Esophagus squamous epithelium (tissue), 5 donors: ENCODE measurements at places on chromosomes 2 and 18.

DNA sequence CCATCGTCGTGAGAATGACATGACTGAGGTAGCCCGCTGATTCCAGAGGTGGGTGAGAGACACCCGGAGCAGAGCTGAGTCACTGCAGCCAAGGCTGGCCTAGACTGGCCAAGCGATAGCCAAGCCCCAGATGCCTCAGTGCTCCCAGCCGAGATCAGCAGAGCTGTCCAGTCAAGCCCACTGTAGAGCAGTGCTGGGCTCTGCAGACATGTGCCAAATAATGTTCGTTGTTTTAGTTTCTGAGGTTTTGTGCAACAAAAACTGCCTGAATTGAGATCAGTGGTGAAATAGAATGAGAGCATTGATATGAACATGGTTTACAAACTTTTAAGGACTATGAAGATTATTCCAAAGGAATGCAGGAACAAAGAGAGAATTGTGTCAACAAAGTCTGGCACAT lies 42.1 kb downstream of the INSIG2 start:
- no peak for DNase-seq

DNA sequence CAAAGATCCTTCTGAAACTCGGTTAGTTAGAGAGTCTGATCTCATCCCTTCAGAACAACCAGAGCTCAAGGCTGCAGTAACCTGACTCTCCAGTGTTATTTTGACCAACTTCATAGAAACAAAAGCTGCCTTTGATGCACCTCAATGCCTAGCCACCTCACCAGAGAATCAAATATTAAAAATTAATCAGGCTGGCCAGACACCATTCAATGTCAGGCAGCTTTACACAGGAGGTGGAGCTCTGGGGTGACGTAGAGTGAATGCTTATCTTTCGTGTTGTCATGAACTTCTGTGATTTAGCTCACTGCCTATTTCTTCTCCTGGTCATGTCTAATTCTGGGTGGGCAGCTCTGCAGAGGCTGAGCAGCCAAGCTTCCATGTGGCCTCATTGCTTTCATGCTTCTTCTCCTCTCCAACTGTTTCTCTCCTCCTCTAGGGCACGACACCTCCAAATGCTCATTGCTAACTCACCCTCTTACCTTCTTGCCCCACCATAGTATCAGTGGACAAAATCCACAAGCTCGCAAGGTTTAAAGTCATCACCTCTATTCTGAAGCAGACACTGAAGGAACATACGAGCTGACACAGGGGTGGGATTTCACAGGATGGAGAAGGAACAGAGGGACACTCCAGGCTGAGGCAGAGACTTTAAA lies 39.4 kb downstream of the AAK1 start:
- no peak for DNase-seq

DNA sequence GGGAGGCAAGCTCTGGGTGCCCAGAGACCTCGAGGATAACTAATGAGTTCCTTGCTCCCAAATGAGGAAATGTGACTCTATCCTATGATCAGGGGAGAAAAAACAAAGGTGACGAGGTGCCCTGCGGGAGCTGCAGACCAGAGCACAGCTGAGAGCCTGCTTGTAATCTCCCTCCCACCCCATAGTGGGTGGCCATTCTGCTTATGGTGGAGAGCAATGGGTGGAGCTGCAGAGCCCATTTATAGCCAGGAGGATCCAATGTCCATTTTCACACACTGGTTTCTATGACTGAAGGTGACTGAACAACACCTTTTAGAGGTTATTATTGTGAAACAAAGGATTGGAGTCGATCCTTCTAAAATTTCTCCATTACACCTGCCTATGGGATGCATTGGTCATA lies 153.3 kb downstream of the COL6A3 start:
- no peak for DNase-seq

DNA sequence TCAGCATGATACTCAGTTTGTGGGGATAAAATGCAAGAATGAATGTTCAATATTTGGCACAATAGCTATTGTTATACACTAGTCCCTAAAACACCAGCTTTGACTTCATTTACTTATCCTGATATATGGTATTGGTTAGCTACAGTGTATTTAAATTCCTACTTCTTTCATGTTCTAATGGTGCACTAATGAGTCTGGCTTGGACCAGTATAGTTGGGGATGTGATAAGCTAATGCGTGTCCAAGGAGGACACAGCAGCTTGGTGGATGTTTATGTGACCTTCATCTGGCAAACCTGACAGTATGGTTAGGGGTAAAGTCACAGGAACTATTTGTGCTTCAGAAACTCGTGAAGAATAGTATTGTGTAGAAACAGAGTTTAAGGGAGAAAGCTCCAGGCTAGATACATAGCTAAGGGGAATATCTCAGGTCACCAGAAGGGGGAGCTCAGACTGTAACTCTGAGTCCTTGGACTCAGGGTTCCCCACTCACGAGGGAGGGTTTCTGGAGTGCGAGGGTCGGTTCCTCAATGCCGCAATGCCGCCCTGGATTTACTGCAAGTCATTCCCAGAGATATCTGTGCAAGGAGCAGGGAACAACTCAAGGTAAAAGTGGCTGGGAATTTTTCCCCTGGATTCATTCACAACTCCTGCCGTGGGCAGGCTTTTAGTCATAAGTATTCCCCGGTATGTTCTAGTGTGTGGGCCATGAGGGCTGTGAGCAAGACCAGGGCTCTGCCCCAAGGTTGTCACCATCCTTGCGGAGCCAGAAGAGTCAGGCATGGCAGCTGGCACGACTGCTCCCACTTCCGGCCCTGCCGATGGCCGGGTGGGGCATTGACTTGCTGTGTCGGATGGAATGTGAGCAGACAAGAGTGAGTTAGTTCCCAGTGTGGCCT lies 14.5 kb downstream of the IL1R2 start:
- DNase-seq: no peak

DNA sequence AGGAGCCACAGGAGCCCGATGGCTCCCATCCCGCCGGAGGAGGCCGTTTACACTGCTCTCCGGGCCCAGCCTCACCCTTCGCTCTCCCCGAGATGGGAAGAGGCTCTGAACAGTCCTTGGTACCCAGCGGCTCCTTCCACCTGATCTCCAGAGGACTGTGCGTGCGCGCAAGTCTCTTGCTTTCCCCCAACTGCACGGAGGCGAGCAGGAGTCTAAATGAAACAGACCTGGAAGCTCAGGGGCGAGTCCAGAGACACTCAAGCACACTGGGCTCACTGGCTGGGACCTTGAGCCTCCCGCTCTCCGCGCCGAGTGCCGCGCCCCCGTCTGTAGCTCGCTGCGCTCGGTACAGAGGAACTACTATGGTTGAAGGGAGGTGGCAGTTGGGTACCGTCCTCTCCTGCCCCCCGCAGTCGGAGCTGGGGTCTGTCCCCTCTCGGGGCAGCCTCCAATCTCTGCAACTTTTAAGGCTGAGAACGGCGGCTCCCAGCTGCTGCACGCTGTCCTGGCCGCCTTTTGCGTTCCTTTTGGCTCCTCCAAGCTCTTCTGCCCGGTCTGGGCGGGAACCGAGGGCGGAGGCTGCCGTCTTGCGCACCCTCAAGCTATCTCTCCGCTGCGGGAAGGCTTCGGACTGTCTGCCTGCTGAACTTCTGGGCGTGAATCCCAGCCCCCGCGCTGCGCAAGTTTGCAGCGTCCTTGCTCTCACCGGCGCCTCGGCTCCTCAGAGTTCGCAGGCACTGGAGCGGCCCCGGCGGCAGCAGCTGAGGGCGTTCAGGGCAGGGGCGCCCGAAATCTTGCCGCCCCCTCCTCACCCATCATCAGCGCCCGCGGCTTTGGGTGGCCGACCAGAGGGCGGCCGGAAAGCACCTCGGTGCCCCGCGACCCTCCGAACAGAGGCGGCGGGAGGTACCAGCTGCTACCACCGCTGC lies 491 bp downstream of the ALK start:
- no peak for DNase-seq

DNA sequence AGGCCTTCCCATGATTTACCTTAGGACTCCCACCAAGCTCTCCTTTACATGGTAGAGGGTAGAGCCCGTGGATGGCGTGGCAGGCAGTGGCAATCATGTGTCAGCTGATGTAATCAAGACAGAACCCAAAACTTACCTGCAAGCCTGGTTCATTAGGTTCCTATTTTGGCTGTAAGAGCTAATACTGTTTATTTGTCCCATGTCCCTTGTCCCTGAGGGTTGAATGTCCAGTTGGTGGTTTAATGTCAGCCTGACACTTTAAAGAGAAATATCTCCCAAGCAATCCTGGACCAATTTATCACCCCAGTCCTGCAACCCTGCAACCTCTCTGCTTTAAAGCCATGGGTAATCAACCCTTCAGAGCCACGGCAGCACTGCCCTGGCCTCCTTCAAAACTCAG lies 6.0 kb upstream of the FABP1 start:
- no peak for DNase-seq

DNA sequence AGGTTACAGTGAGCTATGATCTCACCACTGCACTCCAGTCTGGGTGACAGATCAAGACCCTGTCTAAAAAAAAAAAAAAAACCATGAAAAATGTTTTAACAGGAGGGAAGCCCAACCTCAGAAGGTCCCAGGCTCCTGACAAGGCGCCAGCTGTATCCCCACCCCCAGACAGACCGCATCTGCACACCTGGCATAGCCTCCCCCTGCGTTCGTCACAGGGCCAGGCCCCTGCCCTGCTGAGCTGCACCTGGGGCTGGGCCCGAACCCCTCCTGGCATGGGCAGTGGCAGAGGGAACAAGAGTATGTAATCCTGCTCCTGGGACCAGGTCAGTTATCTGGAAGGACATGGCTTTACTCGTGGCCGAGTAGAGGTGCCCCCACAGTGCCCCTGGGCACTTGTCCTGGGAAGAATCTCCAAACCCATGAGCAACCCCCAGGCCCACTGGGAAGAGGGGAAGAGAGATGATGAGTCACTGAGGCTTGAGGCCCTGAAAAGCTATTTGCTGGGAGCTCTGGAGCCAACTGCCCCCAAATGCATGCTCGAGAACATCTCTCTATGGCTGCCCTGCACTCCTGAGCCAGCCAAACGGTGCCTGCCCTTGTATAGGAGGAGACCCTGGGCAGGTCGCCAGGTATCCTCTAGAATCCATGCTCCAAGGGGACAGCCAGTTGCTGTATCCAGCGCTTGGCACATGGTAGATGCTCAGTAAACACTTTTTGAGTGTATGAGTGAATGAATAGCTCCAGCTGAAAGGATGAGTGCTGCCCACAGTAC lies 265.5 kb downstream of the ATAD2B start:
- DNase-seq: no peak

- no peak for DNase-seq
Observed at GRCh38 chr2:135742325-135742757, 686 bp downstream of the UBXN4 start.

GRCh38 chr2:192208848-192209247 lies 14.1 kb upstream of the TMEFF2 start:
- DNase-seq: no peak

DNA sequence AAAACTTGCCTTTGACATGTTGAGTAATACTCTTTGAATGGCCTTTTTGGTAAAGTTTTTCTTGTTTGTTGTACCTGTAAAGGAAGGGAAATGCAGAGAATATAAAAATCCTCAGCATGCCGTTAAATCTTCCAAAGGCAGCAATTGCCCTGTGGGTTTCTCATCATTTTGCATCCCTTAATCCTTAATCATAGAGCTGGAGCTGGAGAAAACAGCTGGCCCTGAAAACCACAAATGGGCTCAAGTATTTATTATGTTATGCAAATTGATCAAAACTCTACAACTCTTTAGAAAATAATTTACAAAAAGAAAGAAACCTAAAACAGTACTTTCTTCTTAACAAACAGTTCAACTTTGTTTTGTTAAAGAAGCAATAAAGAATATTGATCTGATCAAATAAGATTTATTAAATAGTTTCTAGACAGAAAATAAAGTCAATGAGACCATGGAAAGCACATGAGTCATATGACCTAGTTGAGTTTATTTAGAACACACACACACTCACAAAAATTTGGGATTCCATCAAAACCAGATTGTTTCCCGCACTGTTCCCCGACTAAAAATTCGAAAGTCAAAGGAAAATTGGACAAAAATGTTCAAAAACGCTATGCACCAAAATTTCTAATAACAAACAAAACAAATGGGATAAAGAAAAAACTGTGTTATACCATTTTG lies 309.0 kb downstream of the GULP1 start:
- DNase-seq: no peak

DNA sequence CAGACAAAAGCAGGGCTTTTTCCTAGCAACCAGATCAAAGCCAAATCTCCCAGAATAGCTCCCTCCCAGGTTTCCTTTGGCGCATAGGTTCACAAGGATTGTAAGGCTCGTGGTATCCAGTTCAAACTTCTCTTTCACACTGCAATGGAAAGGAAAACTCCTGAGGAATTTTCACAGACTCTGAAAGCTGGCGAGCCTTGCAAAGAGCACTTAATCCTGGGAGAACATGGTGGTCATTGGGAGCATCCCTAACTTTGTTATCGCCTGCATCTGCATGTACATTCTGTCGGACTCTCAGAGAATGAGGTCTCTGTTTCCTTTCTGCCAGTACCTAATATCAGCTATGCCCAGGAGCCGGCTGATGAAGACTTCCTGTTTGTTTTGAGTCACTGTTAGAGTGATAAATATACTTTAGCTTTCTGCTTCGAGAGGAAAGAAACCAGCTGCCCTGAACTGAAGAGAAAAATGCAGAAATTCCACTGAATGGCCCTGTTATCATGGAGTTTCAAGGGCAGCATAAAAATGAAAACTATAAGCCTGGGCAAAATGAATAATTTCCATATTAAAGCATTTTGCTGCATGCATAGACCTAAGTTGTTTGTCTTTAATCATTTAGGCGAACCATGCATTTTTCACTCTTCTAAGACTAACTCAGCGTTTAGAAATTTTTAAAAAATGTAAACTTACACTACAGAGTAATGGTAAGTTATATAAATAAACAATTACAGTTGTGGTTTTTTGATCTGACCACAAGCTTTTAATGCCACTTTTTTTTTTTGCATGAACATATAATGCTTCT lies 76.4 kb upstream of the ZEB2 start:
- DNase-seq: no peak

- DNase-seq: no peak
Observed at GRCh38 chr18:50563376-50563775, 3.5 kb downstream of the MAPK4 start.

- no peak for DNase-seq
Observed at GRCh38 chr18:63160172-63160995, 159.2 kb downstream of the BCL2 start.

DNA sequence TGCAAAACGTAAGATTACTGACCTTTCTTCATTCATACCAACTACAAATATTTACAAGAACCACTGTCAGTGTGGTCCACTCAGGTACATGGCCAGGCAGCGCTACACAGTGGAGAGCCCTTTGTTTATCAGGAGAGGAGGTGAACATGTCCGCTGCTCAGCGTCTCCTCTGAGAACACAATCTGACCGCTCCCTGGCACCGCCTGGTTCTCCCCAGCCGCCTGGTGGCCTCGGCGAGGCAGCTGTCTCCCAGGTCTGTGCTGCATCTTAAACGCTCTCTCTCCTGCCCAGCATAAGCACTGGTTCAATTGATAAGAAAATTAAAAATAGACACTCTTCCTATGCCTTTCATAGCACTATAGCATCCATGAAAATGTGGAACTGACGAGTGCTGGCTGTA lies 146.8 kb upstream of the PXDN start:
- no peak for DNase-seq

- DNase-seq: no peak
Observed at GRCh38 chr18:22872900-22873537, 60.1 kb upstream of the RBBP8 start.

- no peak for DNase-seq
Observed at GRCh38 chr2:30932870-30933269, 125.6 kb upstream of the CAPN13 start.

GRCh38 chr2:10009811-10010781 lies 33.3 kb upstream of the KLF11 start:
- DNase-seq: no peak

GRCh38 chr2:194550702-194551101 lies 1106.3 kb upstream of the SLC39A10 start:
- no peak for DNase-seq

GRCh38 chr2:51291762-51292551 lies 260.0 kb upstream of the NRXN1 start:
- DNase-seq: no peak

GRCh38 chr2:100247256-100248043 lies 74.9 kb downstream of the LONRF2 start:
- no peak for DNase-seq
